ENCODE measurements at places on chromosomes 2 and 18. TPM values are rescaled to one million over a fixed set of nuclear protein-coding genes. Genes with fewer than 3 reads are reported as not detected.

Gene ME2
- 117 TPM for total RNA-seq

Gene EFHD1
- 11.5 TPM for total RNA-seq

Gene LYG2
- total RNA-seq = not detected

DNA sequence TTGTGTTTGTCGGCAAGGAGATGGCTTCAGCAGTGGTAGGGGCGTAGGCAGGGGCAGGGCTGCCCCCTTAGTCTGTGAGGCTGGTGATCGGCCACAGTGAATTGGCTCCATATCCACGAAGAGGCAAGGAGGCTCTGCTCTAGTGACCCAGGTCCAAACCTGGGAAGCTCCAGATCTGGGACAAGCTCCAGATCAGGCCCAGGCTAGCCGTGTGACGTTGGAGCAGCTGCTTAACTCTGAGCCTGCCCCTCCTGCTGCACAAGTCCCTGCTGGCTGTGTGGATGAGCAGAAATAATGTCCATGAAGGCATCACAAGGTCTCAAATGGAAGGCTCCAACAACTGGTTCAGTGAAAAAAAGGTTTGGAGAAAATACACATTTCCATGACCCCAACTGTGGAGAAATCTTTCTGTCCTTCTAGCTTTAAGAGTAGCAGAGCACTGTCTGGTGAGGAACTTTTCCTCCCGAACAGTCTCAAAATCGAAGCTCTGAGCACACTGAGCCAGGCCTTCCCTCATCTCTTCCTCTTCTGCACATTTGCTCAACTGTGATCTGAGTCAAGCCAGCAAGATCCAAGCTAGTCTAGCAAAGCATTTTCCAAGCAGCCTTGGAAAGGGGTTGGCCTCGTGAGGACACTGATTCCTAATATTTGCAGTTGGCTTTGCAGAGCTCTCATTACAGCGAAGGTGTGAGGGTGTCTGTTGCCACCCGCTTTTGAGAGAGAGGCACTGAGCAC, 67.0 kb upstream of the TCF7L1 start:
- no peak for DNase-seq

GRCh38 chr2:140057928-140058327, 1277.7 kb upstream of the NXPH2 start:
- no peak for DNase-seq

DNA sequence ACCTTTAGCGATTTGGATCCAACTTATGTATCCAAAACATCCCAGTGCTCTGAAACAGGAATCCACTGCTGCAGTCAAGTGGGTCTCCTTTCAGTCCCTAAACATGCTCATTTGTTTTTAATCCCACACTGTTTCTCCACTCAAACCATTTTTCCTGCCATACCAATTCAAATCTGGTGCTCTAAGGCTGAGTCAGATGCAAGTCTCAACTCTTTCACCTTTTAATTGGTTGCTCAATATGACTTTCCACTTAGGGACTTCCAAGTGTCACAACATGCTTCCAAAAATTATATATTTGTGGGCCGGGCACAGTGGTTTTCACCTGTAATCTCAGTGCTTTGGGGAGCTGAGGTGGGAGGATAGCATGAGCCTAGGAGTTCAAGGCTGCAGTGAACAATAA, 113.4 kb upstream of the TANK start:
- DNase-seq = no peak

DNA sequence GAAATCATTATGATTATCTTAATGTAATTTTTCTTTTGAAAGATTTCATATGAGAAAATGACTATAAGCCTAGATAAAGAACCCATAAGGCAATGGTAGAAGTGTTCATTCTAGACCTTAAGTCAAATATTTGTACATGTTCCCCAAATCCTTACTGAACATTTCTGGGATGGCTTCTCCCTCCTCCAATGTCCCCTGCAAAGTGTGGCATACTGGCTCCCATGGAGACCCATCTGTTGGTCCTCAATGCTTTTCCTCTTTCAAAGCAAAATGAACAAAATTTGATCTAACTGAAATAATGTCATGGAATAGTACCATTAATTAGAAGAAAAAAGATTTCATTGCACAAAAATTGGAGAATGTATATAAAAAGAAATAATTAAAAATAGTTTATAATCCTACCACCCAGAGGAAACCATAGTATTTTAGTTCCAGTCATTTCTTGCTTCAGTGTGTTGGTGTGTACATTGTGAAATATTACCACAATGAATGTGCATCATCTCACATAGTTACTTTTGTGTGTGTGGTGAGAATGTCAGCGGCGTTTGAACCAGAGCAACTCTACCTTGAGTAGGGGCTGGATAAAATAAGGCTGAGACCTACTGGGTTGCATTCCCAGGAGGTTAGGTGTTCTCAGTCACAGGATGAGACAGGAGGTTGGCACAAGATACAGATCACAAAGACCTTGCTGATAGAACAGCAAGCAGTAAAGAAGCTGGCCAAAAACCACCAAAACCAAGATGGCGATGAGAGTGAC, 181.3 kb downstream of the UXS1 start:
- no peak for DNase-seq
